CD8-positive, alpha-beta memory T cell (primary cell): ENCODE measurements at places on chromosomes 6 and 20. TPM values are rescaled to one million over a fixed set of nuclear protein-coding genes. Genes with fewer than 3 reads are reported as not detected.

DNA sequence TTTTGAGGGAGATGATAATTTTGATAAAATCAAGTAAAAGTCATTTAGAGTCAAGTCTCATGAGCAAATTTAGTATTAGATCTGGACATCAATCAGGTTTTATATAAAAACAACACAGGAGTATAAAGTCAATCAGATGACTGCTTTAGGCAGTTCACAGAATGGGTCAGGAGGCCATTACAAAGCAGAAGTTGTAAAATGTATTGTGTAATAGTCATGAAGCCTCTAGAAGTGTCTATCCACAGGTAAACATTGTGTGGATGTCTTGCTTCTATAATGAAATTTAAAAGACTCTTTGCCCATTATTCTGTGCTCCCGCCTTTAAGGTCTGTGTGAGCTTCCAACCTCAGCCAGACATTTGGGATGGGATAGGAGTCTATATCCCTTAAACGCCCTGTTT is 28.8 kb downstream of the MAP7 start:
- no peak overlapping the region for H3K4me3 ChIP-seq
- no peak overlapping the region for H3K27ac ChIP-seq
- DNase-seq = no peak
- H3K27me3 ChIP-seq = no peaks in the 10 kb centered on the region
- H3K4me1 ChIP-seq = peaks cover 8% of the 10 kb centered on the region
- no peaks in the 10 kb centered on the region for H3K36me3 ChIP-seq

DNA sequence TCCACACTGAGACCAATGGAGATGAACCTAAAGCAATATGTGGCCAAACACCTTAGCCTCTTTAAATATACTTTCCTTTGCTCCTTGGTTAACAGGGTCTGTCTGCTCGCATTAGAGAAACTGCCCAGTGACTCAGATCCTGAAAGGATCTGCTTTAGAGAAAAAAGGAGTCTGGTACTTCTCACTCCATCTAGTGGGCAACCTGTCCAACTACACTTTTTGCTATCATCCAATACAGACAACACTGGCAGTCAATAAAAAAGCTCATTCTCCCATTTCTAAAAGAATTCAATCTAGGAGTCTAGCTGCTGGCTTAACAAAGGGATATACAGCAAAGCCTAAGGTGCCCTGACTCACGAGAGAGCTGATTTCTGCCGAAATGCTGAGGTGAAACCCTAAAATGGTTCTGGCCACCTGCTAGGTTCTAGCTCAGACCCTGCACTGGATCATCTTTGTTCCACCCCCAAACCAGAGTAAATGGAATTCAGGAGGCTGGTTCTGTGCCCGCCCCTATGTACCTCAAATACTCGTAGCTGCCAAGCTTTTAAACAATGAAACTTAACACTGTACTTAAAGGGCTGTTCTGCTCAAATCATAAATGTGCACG is 11.5 kb downstream of the GNL1 start:
- H3K4me1 ChIP-seq = peaks cover 33% of the 10 kb centered on the region
- H3K27me3 ChIP-seq = no peaks in the 10 kb centered on the region
- DNase-seq = peak; percentile 51
- peak overlapping the region; percentile 6 for H3K4me3 ChIP-seq

- no peak overlapping the region for H3K4me3 ChIP-seq
- no peaks in the 10 kb centered on the region for H3K4me1 ChIP-seq
- no peak for DNase-seq
- no peaks in the 10 kb centered on the region for H3K36me3 ChIP-seq
- no peak overlapping the region for H3K27ac ChIP-seq
- no peaks in the 10 kb centered on the region for H3K27me3 ChIP-seq
These were observed 175.1 kb downstream of the PDE10A start for GRCh38 chr6:165487950-165488349.

- H3K27me3 ChIP-seq = no peaks in the 10 kb centered on the region
- no peak overlapping the region for H3K4me3 ChIP-seq
- no peak for DNase-seq
These were observed 161.8 kb downstream of the LRFN2 start for GRCh38 chr6:40425192-40425919.

DNA sequence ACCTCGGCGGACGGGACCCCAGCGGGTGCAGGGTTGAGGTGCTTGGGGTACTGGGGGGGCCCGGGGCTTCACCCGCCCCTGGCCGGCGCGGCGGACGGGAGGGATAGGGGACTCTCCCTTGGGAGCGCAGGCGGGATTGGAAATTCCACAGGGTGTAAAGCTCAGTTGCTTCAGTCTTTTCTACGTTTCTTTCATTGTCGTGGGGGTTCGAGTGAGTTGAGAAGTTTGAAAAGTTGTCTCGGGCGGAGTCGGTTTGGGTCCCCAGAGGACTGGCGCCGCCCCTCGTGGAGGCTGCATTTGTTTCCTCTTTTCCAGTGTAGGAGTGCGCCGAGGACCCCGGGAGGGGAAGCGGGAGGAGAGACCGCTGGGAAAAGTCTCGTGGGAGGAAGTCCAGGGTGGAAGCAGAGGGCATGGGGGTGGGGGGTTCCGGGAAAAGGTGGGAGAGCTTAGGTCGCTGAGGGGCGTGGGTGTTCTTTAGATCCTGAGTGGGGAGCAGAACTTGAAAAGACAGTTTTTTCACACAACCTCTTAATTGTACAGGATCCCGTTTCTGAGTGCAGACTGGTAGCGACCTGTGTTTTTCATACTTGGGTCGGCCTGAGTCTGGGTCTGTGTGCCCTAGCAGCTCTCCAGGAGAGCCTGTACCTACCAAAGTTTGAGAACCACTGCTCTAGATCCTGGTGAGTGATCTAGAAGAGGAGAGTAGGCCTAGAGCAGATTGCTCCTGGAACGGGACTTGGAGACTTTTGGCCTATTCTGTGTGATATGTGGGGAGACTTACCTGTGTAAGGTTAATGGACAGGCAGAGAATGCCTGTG is 495 bp downstream of the FAM83B start:
- DNase-seq = no peak
- H3K27me3 ChIP-seq = no peaks in the 10 kb centered on the region
- H3K4me3 ChIP-seq = no peak overlapping the region
- H3K36me3 ChIP-seq = no peaks in the 10 kb centered on the region

The SPATS1 gene
- not detected for polyA plus RNA-seq

DNA sequence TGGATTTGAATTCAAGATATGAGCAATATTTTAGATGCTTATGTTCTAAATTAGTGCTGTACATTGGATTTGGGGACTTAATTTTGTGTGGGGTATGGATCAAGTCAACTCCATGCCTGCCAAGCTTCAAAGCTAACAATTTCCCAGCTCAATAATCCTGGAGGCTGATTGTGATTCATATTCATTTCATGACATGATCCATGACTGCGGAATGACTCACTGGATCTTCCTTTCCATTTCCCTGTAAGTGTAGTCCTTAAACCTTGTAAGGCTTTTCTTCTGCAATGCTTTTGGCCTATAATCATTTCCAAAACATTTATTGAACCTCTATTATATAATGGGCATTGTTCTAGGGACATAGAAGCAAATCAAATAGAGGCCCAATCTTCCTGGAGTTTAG is 44.7 kb upstream of the CCN2 start:
- no peaks in the 10 kb centered on the region for H3K36me3 ChIP-seq
- H3K27me3 ChIP-seq = no peaks in the 10 kb centered on the region
- no peaks in the 10 kb centered on the region for H3K4me1 ChIP-seq
- DNase-seq = no peak
- no peak overlapping the region for H3K27ac ChIP-seq

GRCh38 chr6:94394822-94395221 is 975.5 kb upstream of the EPHA7 start:
- H3K36me3 ChIP-seq = no peaks in the 10 kb centered on the region
- H3K4me1 ChIP-seq = no peaks in the 10 kb centered on the region
- DNase-seq = no peak
- H3K27ac ChIP-seq = no peak overlapping the region

GRCh38 chr6:84251891-84252539 is 24.6 kb upstream of the CEP162 start:
- no peaks in the 10 kb centered on the region for H3K27me3 ChIP-seq
- H3K36me3 ChIP-seq = no peaks in the 10 kb centered on the region
- no peak overlapping the region for H3K4me3 ChIP-seq
- H3K27ac ChIP-seq = no peak overlapping the region
- DNase-seq = no peak
- no peaks in the 10 kb centered on the region for H3K4me1 ChIP-seq

GRCh38 chr20:31919410-31920155 is 32.3 kb downstream of the PDRG1 start:
- H3K27ac ChIP-seq = no peak overlapping the region
- DNase-seq = no peak
- H3K4me1 ChIP-seq = no peaks in the 10 kb centered on the region
- no peaks in the 10 kb centered on the region for H3K36me3 ChIP-seq
- H3K4me3 ChIP-seq = no peak overlapping the region

DNA sequence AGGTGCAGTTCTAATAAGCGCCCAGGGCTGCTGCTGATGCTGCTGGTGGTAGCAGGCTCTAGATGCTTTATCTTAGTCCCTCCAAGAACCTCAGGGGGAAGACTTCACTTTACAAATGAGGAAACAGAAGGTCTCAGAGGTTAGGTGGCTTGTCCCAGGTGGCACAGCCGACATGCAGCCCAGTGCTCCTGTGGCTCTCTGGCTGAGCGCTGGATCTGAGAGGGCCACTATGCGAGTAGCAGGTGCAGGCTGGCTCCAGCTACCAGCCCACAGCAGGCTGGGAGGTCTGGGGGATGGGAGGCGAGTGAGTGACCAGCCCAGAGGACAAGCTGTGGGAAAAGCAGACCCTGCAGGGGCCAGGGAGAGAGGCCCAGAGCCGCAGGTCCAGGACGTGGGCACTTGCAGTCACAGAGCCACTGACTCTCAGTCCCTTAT is 90.9 kb downstream of the PRND start:
- peaks cover 87% of the 10 kb centered on the region for H3K4me1 ChIP-seq
- DNase-seq = peak; percentile 9
- H3K27ac ChIP-seq = peak overlapping the region; percentile 98
- H3K27me3 ChIP-seq = no peaks in the 10 kb centered on the region
- peak overlapping the region; percentile 78 for H3K4me3 ChIP-seq
- H3K36me3 ChIP-seq = no peaks in the 10 kb centered on the region

- H3K36me3 ChIP-seq = no peaks in the 10 kb centered on the region
- H3K4me1 ChIP-seq = peaks cover 13% of the 10 kb centered on the region
- DNase-seq = no peak
- no peak overlapping the region for H3K27ac ChIP-seq
These were observed 89.2 kb upstream of the BACH2 start for GRCh38 chr6:90385759-90386313.

DNA sequence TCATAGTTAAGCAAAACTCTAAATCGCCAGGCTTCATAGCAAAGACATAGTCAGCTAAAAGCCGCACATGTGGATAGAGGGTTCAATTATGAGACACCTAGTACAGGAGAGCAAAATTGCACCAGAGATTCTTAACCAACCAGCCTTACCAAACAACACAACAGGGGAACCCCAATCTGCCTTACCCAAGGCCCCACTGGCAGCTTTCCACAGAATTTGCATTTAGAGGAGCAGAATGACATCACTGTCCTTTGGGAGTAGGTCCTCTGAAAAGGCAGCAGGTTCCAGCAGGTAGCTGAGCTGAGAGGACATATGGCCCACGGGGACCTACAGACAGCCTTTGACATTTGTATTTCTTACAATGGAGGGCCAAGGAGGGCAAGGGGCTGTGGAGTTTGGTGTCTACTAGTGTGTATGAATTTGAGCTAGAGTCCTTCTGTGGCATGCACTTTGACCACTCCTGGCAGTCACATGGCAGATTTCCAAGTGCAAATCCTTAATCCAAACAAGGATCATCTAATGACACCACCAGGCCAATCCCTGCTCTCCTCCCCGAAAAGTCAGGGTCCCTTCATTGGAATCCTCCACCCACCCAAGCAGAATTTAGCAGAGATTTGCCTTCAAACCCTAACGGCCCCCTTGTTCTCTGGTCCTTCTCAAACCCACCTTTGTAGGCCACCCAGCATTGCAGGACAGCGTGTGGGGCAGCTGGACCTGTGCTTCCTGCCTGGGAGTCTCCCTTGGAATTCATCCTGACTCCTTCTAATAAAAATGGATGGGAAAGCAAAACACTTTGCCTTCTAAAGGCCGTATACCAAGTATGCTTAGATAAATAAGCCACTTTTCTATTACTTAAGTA is 171.2 kb upstream of the SUPT3H start:
- no peak for DNase-seq
- H3K4me3 ChIP-seq = no peak overlapping the region
- H3K36me3 ChIP-seq = no peaks in the 10 kb centered on the region
- H3K27ac ChIP-seq = no peak overlapping the region
- no peaks in the 10 kb centered on the region for H3K27me3 ChIP-seq

- H3K27ac ChIP-seq = no peak overlapping the region
- no peaks in the 10 kb centered on the region for H3K4me1 ChIP-seq
- no peaks in the 10 kb centered on the region for H3K36me3 ChIP-seq
- H3K4me3 ChIP-seq = no peak overlapping the region
- no peaks in the 10 kb centered on the region for H3K27me3 ChIP-seq
These were observed 397.0 kb downstream of the FRK start for GRCh38 chr6:115663681-115664080.

GRCh38 chr20:14664101-14664500 is 326.7 kb upstream of the FLRT3 start:
- H3K4me1 ChIP-seq = no peaks in the 10 kb centered on the region
- no peaks in the 10 kb centered on the region for H3K36me3 ChIP-seq
- no peak for DNase-seq
- H3K27ac ChIP-seq = no peak overlapping the region

The CTSZ gene
- 1.5 TPM for polyA plus RNA-seq

DNA sequence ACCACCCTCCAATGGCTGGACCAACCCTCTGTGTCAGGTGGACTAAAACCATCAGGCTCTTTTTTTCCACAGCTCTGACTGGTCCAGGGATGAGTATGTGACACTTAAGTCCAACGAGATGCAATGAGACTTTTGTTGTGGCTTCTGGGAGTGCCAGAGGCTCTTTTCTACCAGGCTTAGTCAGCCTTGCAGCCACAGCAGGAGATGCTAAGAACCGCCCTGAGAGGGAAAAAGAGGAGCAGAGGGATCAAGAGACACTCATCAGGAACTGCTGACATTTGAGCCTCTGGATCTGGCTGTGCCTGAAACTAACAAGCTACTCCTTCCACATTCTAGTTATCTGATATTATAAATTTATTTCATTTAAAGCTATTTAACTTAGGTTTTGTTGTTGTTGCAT is 270.9 kb upstream of the SULF2 start:
- H3K4me3 ChIP-seq = no peak overlapping the region
- H3K4me1 ChIP-seq = no peaks in the 10 kb centered on the region
- no peaks in the 10 kb centered on the region for H3K36me3 ChIP-seq
- H3K27me3 ChIP-seq = no peaks in the 10 kb centered on the region

DNA sequence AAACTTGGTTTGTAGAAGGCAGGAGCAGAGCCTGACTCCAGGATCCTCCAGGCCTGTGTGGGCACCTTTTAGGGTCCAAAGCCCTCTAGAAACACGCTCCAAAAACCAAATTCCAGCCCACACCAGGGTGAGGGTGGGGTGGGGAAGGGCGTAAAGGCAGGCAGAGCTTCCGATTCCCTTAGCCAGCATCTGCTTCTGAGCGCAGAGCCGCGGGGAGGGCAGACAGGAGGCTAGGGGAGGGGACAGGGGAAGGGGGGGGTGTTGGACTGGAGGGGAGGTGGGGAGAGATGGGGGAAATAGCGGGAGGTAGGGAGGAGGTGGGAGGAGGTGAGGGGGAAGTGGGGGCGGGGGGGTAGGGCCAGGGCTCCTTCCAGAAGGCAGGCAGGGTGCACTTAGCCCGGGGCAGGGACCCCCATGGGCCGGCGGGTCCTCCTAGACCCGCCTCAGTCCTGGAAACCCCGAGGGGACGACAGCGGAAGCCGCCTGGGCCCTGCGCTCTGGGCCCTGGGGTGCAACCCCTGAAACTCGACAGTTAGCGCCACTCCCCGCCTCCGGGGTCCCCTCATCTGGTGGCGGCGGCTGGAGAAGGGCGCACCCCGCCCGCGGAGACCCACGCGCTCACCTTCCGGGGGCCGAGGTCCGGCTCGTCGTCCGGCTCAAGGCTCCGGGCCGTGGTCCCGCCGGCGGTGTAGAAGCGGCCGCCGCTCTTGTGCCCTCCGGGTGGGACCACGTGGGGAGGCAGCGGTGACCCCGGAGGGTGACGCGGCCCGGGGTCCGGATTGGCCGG is 22.0 kb upstream of the FRMD1 start:
- H3K36me3 ChIP-seq = no peaks in the 10 kb centered on the region
- no peak for DNase-seq
- H3K4me3 ChIP-seq = no peak overlapping the region
